ENCODE measurements at places on chromosomes 7 and 10.

DNA sequence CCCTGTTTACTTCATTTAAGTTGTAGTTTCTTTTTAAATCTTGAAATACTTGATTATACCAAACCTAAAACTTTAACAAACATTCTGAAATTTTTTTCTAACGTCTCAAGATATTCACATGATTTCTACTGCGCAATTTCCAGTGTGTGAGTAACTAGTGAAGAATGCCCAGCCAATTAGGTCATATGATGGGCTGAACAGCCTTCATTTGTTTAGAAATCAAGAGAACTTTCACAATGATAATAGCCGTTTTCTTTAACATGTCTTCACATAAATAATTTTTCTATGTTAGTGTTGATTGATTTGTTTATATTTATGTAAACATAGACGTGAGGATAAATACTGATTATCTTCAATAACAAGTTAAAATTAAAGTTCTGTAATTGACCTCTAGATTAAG is 21.8 kb downstream of the STAM start:
- DNase-seq: no peak

DNA sequence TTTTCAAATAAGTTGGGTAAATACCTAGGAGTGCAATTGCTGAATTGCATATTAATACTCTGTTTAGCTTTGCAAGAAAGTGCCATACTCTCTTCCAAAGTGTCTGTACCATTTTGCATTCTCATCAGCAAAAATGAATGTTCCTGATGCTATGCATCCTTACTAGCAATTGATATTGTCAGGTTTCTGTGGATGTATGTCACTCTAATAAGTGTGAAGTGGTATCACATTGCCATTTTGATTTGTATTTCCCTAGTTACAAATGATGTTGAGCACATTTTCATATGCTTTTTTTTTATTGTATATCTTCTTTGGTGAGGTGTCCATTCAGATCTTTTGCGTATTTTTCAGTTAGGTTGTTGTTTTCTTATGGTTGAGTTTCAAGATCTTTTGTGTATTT is 230.4 kb upstream of the MAGI2 start:
- no peak for DNase-seq

DNA sequence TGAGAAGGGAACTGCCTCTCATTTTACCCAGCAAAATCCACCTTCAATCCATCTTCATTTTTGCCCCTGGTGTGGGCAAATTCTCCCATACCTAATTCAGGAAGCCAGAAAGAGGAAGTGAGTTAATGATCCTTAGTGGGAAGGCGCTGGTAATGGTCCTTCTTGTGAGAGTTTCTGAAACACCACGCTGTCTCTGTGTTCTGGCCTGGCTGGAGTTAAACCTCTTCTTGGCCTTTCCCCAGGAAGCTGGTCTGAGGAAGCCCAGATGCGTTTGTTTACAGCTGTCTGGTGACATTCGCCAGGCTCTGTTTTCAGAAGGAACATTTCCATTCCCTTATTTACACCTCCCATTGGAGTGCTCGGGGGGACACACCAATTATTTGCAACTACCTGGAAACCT is 24.3 kb downstream of the HTRA1 start:
- DNase-seq: no peak

DNA sequence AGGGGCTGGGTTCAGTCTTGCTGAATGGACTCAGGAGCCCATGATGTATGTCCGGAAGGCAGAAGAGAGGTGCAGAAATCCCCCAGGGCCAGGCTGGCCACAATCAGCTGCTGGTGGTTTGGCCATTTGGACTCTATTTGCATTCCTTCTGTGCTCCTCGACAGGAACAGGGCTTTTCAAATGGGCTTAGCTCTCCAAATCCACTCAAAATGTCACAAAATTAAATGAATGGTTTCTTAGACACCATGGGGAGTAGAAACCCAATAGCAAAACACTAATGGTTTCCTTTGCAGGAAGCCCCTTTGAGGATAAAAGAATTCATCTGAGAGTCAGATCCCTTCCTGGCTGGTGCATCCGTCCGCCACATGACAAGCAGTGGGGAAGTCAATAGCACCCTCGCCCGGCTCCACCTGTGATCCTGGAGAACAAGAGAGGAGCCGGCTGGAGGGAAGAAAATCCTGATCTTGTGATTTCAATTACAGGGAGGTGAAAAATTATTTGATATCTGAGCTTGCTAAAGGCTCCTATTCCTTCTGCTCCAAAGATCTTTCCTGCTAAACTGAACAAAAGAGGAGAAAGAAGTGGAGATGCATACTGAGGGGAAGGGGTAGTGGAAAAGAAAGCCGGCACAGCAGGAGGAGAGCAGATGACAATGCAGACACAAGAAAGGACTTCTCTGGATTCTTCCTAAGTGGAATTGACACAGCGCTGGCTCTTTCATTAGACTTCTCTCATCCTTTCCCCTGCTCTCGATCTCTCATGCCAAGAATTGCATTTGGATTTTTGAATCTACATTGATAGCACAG is 190.7 kb downstream of the C7orf25 start:
- DNase-seq: no peak

- DNase-seq: no peak
These were observed 90.1 kb downstream of the PRLHR start for GRCh38 chr10:118505363-118505762.

DNA sequence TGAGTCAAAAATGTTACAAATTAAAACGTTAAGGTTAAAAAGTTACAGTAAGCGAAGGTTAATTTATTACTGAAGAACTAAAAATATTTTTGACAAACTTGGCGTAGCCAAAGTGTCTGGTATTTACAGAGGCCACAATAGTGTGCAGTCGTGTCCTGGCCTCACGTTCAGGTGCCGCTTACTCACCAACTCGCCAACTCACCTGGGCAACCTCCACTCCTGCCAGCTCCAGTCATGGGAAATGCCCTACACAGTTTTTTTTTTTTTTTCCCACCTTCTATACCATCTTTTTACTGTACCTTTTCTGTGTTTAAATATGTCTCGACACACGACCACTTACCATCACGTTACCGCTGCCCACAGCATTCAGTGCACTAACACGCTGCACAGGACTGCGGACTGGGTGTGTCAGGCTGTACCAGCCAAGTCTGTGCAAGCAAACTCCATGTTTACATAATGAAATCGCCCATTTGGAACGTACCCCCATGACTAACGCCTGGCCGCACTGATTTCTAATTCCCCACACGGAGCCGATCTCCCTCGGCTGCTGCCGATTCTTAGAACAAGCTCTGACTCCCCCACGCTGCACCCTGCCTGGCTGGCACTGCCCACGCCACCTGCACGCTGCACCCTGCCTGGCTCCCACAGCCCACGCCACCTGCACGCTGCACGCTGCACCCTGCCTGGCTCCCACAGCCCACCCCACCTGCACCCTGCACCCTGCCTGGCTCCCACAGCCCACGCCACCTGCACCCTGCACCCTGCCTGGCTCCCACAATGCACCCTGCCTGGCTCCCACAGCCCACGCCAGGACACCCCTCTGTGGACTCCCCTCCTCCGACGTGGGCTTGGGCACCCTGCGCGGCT is 203.1 kb downstream of the ZMYND11 start:
- no peak for DNase-seq

GRCh38 chr10:61974601-61975390 is 73.3 kb downstream of the ARID5B start:
- DNase-seq: no peak

GRCh38 chr7:100407285-100408180 is 21.0 kb downstream of the ZCWPW1 start:
- peak; percentile 16 for DNase-seq

- DNase-seq: no peak
These were observed 2.5 kb upstream of the MEST start for GRCh38 chr7:130489140-130489983.

- DNase-seq: no peak
These were observed 369.6 kb downstream of the TCERG1L start for GRCh38 chr10:130941886-130942285.

DNA sequence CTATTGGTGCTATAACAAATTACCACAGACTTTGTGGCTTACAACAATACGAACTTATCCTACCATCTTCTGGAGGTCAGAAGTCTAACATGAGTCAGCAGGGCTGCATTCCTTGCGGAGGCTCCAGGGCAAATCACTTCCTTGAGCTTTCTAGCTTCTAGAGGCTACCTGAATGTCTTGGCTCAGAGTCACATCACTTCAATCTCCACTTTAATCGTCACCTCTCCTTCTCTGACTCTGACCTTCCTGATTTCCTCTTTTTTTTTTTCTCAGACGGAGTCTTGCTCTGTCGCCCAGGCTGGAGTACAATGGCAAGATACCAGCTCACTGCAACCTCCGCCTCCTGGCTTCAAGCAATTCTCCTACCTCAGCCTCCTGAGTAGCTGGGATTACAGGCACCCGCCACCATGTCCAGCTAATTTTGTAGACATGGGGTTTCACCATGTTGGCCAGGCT is 44.6 kb upstream of the ANAPC16 start:
- no peak for DNase-seq

DNA sequence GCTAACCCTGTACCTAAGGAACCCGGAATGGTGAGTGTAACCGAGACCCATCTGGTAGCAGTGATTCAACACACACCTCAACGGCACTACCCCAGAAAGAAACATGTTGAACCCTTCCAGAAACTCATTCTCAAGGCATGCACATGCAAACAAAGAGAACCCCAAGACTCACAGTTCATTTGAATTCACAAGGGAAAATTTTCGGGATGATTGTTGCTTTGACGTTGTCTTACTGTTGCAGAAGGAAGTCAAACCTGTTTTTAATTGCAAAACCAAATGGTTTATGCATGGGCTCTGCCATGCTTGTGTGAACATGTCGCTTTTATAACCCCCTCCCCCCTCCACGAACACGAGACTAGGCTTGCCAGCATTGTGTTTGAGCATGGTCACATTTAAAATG is 539.7 kb downstream of the GATA3 start:
- no peak for DNase-seq

DNA sequence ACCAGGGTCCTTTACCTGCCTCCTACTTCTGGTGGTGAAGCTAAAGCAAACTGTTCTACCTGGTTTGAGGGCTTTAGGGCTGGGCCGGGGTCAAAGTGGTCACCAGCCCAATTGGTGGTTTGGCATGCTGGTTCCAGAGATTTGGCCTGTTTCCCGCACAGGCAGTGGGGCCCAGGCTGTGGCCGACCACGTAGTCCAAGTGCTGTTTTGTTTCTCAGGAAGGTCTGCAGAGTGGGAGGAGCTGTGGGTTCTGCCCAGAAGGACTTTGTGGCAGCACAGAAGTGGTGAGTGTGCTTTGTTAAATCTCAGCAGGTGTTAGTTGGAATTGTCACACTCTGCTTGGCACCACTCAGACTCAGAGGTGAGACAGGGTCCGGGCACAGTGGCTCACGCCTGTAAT is 85.8 kb downstream of the MKX start:
- no peak for DNase-seq

DNA sequence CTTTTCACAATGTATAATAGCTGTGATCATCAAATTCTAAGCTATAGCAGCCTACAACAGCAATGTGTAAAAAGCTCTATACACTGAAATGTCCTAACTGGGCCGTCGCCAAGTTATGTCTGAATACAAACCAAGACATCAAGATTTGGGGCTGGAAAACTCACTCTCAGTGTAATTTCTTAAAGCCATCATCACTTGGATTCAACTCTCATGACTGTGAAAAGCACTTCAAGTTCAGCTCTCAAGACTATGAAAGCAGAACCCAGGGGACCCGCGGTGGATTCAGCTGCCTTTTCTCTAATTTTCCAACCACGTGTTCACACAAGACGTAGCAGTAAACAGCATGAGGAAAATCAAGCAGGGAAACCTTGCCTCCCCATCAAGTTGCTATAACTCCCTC is 15.8 kb upstream of the ZNRF2 start:
- no peak for DNase-seq

DNA sequence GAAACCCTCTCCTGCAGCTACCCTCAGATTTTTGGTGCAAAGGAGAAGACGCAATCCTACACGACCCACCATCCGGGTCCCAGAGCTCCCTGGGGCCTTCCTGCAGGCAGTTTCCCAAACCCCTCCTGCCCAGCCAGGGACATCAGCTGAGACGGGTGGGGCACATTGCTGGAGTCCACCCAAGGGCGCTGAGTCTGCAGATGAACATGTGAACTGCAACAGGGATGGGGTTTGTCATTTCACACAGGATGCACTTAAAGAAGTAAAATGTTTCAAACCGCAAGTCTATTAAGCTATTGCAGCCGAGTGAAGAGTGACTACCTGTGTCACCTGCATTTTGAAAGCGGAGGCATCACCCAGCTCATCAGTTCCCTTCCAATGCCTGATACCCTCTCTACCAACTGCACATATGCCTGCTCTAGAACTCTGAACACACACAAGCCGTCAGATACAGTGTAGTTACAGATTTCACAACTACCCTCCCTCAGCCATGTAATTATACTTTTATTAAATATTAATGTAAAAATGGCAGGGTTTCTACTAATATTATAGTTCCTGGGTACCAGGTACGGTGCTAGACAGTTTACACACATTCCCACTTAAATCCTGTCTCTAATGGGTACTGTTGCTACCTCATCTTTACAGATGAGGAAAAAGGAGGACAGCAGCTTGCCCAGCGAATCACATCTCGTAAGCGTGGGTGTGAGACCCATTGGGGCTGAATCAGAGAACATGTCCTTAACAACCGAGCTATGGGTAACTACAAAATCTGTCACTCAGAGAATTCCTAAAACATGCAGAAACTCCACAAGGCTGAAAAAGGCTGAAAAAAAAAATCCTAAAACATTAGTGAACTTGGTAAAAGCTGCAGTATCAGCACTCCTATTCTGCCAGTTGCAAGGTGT is 71.2 kb downstream of the GRB10 start:
- no peak for DNase-seq

Data from NCI-H446 (cell line).